ENCODE measurements at places on chromosomes 1 and 21. TPM values are rescaled to one million over a fixed set of nuclear protein-coding genes. Genes with fewer than 3 reads are reported as not detected.

ARTN gene
- total RNA-seq, result 0.38 TPM

TIE1 gene
- total RNA-seq, result 6.2 TPM

TSPEAR gene
- not detected for total RNA-seq

ESRRG gene
- 0.12 TPM for total RNA-seq

AIM2 gene
- not detected for total RNA-seq

STPG1 gene
- 2.3 TPM for total RNA-seq

EPB41 gene
- total RNA-seq, result 8.6 TPM

All from smooth muscle cell of the coronary artery (primary cell).